ENCODE measurements at places on chromosomes 12 and 14. TPM values are rescaled to one million over a fixed set of nuclear protein-coding genes. Genes with fewer than 3 reads are reported as not detected.

- H3K4me1 ChIP-seq = no peaks in the 10 kb centered on the region
- no peak for DNase-seq
- H3K4me3 ChIP-seq = no peak overlapping the region
- peaks cover 3% of the 10 kb centered on the region for H3K36me3 ChIP-seq
- H3K27me3 ChIP-seq = no peaks in the 10 kb centered on the region
- H3K27ac ChIP-seq = no peak overlapping the region
These were observed 36.0 kb downstream of the ANKRD9 start for GRCh38 chr14:102473559-102473958.

GRCh38 chr14:91817566-91818325 is 49.6 kb downstream of the TC2N start:
- DNase-seq = no peak
- no peaks in the 10 kb centered on the region for H3K27me3 ChIP-seq
- no peak overlapping the region for H3K4me3 ChIP-seq
- H3K27ac ChIP-seq = no peak overlapping the region
- H3K36me3 ChIP-seq = peaks cover 22% of the 10 kb centered on the region
- H3K4me1 ChIP-seq = peaks cover 46% of the 10 kb centered on the region

- H3K36me3 ChIP-seq = no peaks in the 10 kb centered on the region
- H3K4me1 ChIP-seq = no peaks in the 10 kb centered on the region
- no peak overlapping the region for H3K27ac ChIP-seq
- H3K27me3 ChIP-seq = peaks cover 8% of the 10 kb centered on the region
- DNase-seq = no peak
These were observed 88.8 kb downstream of the CCDC60 start for GRCh38 chr12:119423285-119423684.

- DNase-seq = no peak
- H3K36me3 ChIP-seq = no peaks in the 10 kb centered on the region
- no peaks in the 10 kb centered on the region for H3K27me3 ChIP-seq
- H3K4me3 ChIP-seq = no peak overlapping the region
- peak overlapping the region; percentile 74 for H3K27ac ChIP-seq
These were observed 22.3 kb upstream of the TC2N start for GRCh38 chr14:91889477-91890211.

The CDH24 gene
- 1.2 TPM for polyA plus RNA-seq

The SLCO1A2 gene
- polyA plus RNA-seq = not detected

- H3K27ac ChIP-seq = peak overlapping the region; percentile 89
- H3K36me3 ChIP-seq = peaks cover 11% of the 10 kb centered on the region
- H3K4me3 ChIP-seq = peak overlapping the region; percentile 87
- peak; percentile 61 for DNase-seq
These were observed 2.3 kb downstream of the SETD1B start for GRCh38 chr12:121806009-121806545.

- no peaks in the 10 kb centered on the region for H3K4me1 ChIP-seq
- H3K4me3 ChIP-seq = no peak overlapping the region
- DNase-seq = no peak
- H3K27me3 ChIP-seq = no peaks in the 10 kb centered on the region
These were observed 644.0 kb downstream of the DIO2 start for GRCh38 chr14:79567306-79567705.

DNA sequence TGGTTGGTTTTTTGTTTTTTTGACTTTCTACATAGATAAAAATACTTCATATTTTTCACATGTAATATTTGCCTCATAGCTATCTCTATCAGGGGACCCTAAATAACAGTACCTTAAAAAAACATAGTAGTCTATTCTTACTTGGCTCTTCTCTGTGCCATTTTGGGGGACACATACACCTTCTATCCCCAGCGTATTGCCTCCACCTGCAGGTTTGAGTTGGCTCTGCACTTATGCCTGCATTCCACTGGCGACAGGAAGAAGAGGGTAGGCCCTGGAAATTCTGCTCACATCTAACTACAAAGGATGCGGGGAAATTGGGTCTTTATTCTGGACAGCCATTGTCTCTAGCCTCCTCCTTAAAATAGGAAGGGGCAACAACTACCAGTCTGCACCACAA is 13.8 kb upstream of the IFI27L2 start:
- no peak overlapping the region for H3K4me3 ChIP-seq
- no peaks in the 10 kb centered on the region for H3K36me3 ChIP-seq

The CACNA2D4 gene
- 9.1 TPM for polyA plus RNA-seq

The HCAR2 gene
- not detected for polyA plus RNA-seq

DNA sequence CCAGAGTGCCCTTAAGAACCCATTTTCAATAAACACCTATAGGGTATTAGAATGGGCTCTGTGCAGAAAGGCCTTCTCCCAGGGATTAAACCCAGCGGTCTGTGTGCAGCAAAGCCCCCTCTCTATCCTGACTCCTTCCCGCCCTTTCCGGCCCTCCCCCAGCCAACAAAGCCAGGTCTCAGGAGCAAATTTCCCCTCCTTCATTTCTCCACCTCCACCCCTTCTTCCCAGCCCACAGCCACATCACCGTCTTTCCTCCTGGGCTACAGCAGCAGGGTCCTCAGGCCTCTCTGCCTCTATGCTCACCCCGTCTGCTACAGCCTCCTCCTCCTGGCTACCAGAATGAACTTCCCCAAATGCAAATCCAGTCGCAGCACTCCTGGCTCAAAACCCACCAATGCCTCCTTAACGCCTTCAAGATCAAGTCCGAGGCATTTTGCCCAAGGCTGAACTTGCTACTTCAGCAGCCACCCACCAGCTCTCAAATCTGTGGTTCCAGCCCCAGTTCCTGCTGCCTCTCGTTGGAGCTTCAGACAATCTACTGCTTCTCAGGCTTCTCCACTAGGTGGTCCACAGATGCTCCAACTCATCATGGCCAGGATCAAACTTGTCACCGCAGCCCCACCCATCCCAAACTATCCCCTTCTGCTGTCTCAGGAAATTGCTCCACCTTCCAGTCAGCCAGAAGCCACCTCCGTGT is 134.8 kb downstream of the BCL11B start:
- H3K4me1 ChIP-seq = peaks cover 17% of the 10 kb centered on the region

- no peaks in the 10 kb centered on the region for H3K27me3 ChIP-seq
- no peak for DNase-seq
- no peaks in the 10 kb centered on the region for H3K36me3 ChIP-seq
These were observed 1600.5 kb upstream of the SEL1L start for GRCh38 chr14:83133981-83134645.

DNA sequence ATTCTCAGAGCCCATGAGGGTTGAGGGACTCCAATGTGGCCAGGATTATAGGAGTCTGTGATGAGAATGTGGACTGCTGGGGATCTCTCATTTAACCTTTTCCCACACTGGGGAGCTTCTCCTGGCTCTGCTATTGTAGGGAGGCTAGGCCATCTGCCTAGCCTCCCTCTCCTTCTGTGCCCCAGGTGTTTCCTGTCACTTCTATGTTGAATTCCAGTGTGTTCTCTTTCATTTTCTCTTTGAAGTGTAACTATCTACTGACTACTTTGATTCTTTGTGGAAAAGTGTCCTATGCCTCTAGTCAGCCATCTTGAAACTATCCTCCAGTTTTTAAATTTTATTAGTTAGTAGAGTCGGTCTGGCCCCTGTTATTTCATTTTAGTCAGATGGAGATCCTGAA is 53.4 kb upstream of the ABCD2 start:
- H3K4me1 ChIP-seq = peaks cover 4% of the 10 kb centered on the region
- no peak for DNase-seq
- H3K27me3 ChIP-seq = peaks cover 11% of the 10 kb centered on the region

- no peak for DNase-seq
- H3K4me3 ChIP-seq = no peak overlapping the region
- no peaks in the 10 kb centered on the region for H3K27me3 ChIP-seq
- peaks cover 11% of the 10 kb centered on the region for H3K36me3 ChIP-seq
These were observed 9.7 kb upstream of the ANKLE2 start for GRCh38 chr12:132771126-132771838.

DNA sequence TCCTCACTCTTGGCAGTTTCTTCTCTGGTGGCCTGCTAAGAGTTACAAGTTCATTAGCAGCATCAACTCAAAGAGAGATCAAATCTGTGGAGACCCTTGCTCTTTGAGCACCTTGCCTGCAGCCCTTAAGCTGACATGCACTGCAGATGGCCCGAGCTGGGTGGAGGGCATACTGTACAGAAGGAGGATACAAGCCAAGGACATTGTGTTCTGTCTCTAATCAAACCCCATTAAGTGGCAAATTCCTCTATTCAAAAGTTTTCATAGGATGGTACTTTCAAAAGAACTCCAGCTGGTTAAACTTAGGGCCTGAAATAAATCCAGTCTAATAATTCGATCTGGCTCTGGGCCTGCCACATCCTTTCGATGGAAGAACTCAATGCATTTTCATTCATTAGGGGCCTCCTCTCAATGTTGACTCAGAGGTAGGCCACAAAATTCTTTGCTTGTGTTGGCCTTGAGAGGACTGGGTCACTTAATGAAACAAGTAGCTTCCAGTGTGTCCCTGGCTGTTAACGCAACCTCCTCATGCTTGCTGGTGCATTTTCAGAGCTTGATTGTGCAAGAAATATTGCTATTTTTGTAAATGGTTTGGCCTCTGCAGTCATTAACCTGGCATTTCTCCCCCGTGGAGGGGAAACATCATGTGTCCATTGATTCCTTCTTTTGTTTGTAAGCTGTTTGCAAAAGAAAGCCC is 318.2 kb downstream of the NUAK1 start:
- no peak overlapping the region for H3K27ac ChIP-seq
- H3K4me3 ChIP-seq = no peak overlapping the region
- H3K36me3 ChIP-seq = no peaks in the 10 kb centered on the region
- no peaks in the 10 kb centered on the region for H3K27me3 ChIP-seq
- DNase-seq = no peak
- H3K4me1 ChIP-seq = no peaks in the 10 kb centered on the region

The BORCS5 gene
- polyA plus RNA-seq = 16.7 TPM

DNA sequence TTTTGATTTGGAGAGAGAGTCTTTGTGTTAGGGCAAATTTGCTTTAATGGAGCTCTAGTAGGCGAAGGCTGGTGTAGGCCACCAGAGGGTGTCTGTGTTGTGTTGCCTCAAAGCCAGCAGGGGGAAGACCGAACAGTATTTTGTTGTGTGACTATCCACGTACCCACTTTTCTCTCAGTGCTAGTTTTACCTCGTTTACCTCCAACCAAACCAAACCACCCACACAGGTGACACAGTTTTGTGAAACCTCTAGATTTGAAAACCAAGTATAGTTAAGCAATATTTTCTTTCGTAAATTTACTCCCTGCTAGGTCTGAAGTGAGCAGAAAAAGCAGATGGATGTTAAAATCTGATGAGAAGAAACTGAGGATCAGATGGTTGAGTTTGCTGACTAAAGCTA is 36.3 kb upstream of the NPFF start:
- H3K27ac ChIP-seq = no peak overlapping the region
- peak; percentile 4 for DNase-seq
- no peaks in the 10 kb centered on the region for H3K4me1 ChIP-seq
- peaks cover 14% of the 10 kb centered on the region for H3K36me3 ChIP-seq

DNA sequence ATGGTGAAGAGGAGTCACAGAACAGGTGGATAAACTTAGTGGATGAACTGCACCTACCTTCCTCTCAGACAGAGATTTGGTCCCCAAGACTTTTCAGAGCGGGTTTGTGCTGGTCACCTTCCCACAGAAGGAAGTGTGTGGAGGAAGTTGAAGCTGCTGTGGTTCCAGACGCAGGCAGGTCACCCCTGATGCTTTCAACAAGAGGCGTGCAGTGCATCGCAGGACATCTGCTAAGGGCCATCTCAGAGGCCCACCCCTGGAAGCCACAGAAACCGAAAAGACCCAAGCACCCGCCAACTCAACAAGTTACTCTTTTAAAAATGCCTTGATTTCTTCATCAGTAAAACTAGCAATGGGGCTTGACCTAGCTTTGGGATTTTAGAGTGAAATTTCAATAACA is 1.0 kb upstream of the GPX2 start:
- peaks cover 47% of the 10 kb centered on the region for H3K4me1 ChIP-seq
- peak overlapping the region; percentile 55 for H3K27ac ChIP-seq
- H3K36me3 ChIP-seq = peaks cover 4% of the 10 kb centered on the region
- no peaks in the 10 kb centered on the region for H3K27me3 ChIP-seq
- H3K4me3 ChIP-seq = no peak overlapping the region

The SIX6 gene
- not detected for polyA plus RNA-seq

DNA sequence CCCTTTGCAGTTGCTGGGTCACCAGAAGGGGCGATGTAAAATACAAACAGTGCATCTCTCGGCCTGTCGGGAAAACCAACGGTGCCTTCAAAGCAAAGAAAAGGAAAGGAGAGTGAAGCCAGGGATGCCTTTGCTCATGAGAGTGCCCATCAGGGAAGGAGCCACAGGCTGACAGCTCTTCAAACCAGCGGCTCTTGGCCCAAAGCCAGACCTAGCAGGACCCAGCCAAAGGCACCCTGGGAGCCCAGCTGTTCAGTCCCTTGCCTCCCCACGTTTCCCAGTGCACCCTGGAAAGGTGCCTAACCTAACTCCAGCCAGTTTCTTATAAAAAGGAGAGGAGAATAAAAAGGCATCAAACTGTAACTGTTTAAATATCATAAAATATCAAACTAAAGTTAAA is 29.2 kb downstream of the PRMT8 start:
- DNase-seq = no peak
- H3K4me1 ChIP-seq = no peaks in the 10 kb centered on the region

The HELB gene
- 8.3 TPM for polyA plus RNA-seq

DNA sequence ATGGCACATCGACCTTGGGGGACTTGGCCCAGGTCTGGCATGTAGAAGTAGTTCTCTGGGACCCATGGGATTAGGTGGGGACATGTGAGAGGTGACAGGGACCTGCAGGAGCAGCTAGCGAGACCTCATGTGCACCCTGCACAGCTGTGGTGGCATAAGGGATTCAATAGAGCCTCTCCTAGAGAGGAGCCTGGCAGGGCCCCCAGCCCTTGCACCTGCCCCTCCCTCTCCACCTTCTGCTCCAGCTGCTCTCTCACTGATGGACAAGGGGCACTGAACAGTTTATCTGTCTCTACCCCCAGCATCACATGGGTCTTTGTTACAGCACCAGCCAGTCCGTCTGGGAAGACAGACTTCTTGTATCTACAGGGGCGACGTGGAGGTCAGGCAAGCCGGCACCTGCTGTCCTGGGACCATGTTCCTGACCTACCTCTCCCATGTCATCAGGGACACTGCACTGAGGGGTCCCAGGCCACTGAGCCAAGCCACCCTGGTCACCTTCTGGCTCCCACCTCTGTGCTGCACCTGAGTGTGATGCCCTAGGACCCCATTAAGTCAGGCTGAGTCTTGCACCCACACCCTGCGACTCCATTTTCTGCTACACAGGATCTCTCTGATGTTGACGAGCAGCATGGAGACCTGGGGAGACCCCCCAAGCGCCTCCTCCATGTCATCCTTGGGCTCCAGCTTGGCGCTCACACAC is 32.6 kb downstream of the DDX11 start:
- H3K36me3 ChIP-seq = peaks cover 5% of the 10 kb centered on the region
- H3K4me3 ChIP-seq = no peak overlapping the region
- no peaks in the 10 kb centered on the region for H3K4me1 ChIP-seq
- no peaks in the 10 kb centered on the region for H3K27me3 ChIP-seq
- no peak overlapping the region for H3K27ac ChIP-seq

The LIMA1 gene
- 7.0 TPM for polyA plus RNA-seq

The NKX2-8 gene
- polyA plus RNA-seq = not detected

All from immature natural killer cell (primary cell).